CD4-positive, alpha-beta T cell treated with Interleukin-4 for 4 hours (primary cell): ENCODE measurements at places on chromosomes 2 and 18.
A peak's percentile ranks its signal among the peaks of the same experiment; 100 is the strongest.

DNA sequence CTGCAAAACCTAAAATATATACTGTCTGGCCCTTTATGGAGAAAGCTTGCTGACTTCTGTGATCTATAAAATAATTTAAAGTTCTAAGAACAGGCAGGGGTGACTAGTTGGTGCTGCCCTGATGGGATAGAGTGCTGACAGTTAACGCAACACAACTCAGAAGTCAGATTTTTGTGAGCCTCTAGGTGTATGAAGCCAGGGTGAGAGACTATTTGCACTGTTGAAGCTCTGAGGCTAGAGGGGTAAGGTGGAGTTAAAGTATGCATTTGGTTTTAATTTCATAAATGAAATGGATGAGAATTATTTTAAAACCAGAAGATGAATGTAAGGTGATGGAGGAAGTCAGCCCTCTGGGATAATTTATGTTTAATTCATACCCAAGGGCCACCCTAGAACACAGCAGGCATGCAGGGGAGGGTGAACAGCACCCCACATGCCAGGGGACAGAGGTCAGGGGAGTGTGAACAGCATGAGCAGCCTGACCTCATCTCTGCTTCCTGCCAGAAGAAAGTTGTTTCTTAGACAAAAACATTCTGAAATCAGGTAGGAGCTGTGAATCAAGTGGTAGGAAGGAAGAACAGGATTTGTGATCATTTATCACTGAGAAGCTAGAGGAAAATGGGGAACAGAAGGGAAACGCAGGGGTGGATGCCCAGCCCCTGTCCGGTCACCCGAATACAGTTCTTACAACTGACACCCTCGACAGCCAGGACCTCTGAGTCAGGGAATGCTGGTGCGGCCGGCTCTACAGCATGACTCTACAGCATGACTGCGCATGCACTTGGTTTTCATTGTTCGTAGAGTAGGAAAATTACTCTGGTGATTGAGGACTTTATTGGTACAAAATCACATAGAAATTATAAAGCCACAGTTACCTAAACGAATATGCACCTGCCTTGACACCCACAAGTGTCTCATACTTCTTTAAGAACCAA is 93.1 kb downstream of the MBP start:
- no peak for DNase-seq

GRCh38 chr2:41943159-41943558 is 104.7 kb upstream of the PKDCC start:
- DNase-seq: no peak

GRCh38 chr2:239803102-239803765 is 221.9 kb downstream of the NDUFA10 start:
- DNase-seq: no peak

DNA sequence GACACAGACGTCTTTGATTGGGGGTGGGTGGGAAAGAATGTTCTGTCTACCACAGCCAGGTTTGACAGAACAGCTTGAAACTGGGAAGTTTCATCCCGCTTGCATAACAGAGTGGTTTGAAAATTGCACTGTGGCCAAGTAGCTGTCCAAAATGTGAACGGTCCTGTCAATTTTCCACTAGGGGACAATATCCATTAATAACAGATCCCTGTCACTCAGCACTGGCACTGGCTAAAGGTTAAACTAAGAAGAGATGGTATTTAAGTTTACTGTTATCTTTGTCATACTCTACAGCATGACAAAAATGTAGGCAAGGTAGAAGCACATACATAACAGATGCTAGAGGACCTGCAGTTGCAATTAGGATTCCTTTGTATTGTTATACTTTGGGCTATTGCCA is 55.6 kb upstream of the ACMSD start:
- DNase-seq: peak; percentile 11

- no peak for DNase-seq
Observed at GRCh38 chr18:31056296-31056695, 13.8 kb upstream of the DSC3 start.

GRCh38 chr2:8267048-8267447 is 414.8 kb upstream of the ID2 start:
- no peak for DNase-seq

DNA sequence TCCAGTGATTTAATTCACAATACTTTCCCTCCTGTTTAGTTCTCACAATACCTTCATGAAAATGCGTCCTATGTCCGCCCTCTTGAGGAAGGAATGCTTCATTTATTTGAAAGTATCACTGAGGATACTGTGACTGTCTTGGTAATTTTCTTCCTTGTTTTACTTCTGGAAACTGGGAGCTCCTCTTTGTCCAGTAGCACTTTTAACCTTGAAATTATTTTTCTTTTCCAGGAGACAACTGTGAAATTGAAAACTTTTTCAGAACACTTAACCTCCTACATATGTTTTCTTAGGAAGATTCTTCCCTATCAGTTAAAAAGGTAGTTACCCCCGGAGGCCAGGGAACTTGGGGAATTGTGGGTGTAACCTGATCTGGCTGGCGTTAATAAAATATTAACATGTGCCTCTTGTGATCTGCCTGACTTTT is 58.9 kb upstream of the STON1 start:
- DNase-seq: no peak

DNA sequence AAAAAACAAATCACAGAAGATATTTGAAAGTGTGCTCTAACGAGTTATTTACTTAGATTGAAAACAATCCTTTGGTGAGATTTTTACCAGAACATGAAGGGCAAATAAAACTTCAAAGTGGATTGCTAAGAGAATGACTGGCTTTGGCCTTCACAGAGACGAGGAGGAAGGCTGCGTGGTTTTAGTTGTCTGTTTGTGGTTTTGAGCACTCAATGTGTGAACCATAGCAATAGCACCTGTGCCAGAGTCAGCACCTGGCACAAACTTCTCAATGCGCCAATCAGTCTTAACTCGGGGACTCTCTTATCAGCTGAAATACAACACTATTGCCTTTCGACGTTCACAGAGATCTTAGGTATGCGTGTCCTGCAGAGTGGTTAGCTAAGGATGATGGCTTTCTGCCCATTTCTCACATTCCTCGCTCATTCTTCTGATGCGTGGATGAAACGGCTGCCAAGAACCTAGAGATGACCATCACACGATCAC is 70.0 kb downstream of the MBP start:
- peak; percentile 95 for DNase-seq

GRCh38 chr18:67281746-67282145 is 234.8 kb downstream of the DSEL start:
- DNase-seq: no peak

GRCh38 chr2:143246815-143247744 is 117.9 kb downstream of the ARHGAP15 start:
- DNase-seq: peak; percentile 68

DNA sequence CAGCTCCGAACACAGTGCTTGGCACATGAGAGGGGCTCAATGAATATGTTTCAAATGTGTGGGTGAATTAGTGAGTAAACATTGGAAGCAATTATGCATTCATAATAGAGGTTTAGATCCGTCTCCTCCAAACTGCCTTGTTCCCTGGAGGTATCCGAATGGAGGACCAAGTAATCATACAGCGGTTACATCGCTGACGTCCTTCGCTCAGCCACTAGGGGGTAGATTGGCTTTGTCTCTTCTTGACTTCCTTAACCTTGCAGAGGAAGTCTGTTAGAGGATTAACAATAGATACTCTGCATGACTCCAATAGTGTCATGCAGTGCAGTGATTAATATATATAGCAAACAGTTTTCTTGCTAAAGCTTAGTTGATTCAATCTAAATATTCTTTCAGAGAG is 517.0 kb downstream of the PTPRM start:
- DNase-seq: no peak

DNA sequence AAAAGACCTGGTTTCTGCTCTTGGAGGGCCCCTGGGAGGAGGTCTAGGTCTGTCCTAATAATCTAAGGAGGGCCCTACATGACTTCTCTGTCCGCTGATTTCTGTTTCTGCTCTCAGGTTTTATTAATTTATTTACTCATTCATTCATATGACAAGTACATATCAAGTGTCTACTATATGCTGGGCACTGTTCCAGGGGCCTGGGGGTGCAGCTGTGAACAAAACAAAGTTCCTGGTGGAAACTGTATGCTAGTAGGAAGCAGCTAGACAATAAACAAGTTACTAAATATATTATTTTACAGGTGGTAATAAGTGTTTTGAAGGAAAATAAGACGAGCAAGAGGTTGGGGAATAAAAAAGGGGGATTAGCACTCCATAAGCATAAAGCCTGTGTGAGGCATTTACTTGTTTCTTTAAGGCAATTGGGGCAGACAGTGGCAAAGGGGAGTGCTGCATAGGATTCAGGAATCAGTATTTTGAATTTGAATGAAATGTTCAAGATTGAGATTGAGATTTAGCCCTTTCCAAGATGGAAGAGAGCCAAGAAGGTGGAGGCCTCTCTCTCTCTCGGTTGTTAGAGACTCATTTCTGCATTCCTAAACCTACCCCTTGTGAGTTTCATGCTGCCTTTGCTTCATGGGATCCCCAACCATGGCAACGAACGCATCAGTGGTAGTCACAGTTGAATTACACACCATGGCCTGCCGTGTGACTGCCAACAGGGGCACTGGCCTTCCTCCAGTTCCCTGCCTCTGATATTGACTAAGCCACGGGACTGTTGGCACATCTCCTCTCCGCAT is 28.3 kb downstream of the DRC1 start:
- DNase-seq: no peak

GRCh38 chr2:220847589-220847988 is 724.5 kb downstream of the EPHA4 start:
- no peak for DNase-seq

DNA sequence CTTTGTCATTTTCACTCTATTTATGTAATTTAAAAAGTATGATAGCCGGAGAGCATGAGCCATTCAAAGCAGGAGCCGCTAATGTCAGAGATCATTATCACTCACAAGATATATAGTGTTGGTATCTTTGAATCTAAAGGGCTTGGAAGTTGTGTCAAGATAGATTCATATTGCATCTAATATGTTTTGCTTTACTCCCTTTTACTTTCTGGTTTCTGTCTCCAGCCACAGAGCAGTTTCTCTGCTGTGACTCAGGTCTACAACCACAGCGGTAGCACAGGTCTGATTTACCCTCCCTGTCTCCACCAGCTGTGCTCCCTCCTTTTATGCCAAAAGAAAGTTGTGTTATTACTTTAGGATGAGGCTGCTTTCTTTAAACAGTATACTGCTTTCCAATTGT is 424.0 kb downstream of the ARHGAP15 start:
- DNase-seq: no peak

- DNase-seq: no peak
Observed at GRCh38 chr18:12630136-12630535, 27.8 kb downstream of the SPIRE1 start.

- DNase-seq: no peak
Observed at GRCh38 chr18:54769526-54770464, 58.5 kb upstream of the RAB27B start.

DNA sequence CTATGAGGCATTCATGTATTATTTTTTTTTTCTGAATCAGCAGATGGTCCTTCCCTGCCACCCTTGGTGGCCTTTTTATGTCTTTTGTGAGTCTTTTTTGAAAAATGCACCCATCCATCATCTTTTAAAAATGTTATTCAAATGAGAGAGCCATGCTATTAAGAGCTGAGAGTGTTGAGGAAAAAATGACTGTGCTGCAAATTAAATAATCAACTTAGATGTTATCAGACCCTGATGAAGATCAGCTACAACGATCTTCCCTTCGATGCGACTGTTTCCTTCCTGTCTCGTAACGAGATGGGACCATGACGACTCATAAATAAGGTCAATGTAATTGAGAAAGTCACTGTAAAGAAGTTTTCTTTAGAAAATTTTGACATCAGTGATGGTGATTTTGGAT is 44.4 kb downstream of the TRIB2 start:
- peak; percentile 24 for DNase-seq

- no peak for DNase-seq
Observed at GRCh38 chr2:11812466-11813248, 66.2 kb downstream of the LPIN1 start.

GRCh38 chr2:22950431-22950830 is 434.5 kb upstream of the KLHL29 start:
- DNase-seq: no peak

DNA sequence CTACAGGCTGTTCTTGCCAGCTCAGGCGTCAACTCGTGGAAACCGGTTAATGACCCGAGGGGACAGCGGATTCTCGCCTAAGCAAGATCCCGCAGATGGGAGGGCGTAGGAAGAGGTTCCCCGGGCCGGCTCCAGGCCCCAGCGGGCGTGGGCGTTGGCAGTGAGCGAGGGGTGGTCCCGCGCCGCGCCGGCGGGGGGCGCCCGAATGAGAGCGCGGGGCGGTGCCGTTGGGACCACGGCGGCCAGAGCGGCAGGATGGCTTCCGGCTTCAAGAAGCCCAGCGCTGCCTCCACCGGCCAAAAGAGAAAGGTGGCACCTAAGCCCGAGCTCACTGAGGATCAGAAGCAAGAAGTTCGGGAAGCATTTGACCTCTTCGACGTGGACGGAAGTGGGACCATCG is at the start of gene CETN1:
CETN1 (plus strand) TSS at position 227 of the 400 bp plus-strand sequence; CDS start at position 256, 29 bp downstream.
- no peak for DNase-seq

GRCh38 chr18:79106084-79106483 is 36.9 kb downstream of the ATP9B start:
- DNase-seq: no peak

- DNase-seq: no peak
Observed at GRCh38 chr2:215369181-215369760, 57.4 kb downstream of the ATIC start.

- DNase-seq: no peak
Observed at GRCh38 chr2:35714883-35715282, 640.7 kb upstream of the CRIM1 start.

DNA sequence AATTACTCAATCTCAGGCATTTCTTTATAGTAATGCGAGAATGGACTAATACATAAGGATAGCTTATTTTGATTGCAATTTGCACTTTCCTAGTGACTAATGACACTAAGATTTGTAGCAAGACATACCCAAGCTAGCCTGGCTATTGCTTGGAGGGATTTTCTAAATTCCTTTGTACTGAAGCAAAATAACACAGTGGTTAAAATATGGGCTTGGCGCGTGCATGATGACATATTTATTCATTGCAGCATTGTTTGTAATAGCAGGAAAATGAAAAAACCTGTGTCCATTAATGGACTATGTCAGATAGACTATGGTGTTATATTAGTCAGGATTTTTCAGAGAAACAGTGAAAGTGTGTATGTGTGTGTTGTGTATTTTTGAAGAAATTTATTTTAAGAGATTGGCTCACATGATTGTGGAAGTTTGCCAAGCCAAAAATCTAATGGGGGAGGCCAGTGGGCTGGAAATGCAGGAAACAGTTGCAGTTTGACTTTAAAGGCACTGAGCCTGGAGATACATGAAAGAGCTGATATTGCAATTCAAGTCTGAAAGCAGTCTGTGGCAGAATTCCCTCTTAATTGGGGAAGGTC is 16.7 kb upstream of the LAPTM4A start:
- no peak for DNase-seq

GRCh38 chr18:23585007-23585871 is 1.1 kb downstream of the NPC1 start:
- peak; percentile 46 for DNase-seq

DNA sequence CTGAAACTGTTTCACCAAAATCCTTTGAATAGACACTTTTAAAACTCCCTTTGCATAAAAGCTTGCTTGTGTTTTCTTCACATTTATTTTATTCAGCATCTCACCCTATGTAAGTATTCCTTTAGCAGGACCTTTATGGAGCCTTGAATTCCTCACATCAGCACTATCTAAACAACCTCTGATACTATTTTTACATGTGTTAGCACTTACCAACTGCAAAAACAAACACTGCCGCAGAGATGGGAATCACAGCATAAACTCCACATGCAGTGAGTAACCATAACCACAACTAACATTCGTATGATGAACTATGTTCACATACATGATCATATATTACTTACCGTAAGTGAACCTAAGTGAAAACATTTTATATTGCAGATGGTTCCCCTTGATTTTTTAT is 15.4 kb downstream of the FBXO15 start:
- no peak for DNase-seq
